ENCODE measurements at places on chromosomes 13 and 19.

- no peak for DNase-seq
Observed at GRCh38 chr19:47156861-47157430, 26.3 kb downstream of the SAE1 start.

DNA sequence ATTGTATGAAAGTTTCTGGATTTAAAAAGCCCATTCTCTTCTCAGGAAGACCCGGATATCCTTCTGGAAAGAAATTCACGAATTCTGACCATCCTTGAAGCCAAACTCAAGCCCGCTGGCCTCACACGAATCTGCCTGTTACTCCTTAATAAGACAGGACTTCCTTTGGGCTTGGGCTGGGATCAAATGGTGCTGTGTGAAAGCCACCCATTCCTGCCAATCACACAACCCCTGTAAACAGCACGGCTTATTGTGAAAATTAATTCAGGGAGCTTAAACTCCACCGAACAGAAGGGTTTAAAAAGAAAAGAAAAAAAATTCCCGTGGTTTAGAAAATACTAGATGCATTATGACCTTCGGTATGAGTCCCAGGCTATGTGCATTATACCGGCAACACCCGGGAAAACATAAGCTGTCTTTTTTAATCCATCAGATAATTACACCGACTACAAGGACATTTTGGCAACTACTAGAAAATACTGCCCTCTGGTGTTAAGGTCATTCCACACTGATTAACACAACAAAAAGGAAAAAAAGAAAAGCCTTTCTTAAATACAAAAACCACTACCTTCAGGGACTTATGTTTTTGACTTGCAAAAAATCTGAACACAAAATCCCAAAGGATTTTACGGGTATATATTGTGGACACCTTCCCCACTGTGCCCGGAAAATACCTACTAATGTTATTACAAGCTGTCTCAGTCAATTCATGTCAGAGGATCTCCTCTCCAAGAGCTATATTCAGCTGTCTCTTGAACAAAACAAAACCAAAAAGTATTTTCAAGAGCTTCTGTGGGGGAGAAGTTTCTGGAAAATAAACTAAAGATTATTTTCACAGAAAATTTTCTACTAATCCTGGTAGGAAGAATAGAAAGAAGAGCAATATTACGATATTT is 76.0 kb upstream of the LSM14A start:
- DNase-seq: no peak

GRCh38 chr19:10921199-10921909 is 7.1 kb downstream of the YIPF2 start:
- no peak for DNase-seq

GRCh38 chr13:40648040-40648439 is 18.4 kb downstream of the FOXO1 start:
- DNase-seq: no peak

DNA sequence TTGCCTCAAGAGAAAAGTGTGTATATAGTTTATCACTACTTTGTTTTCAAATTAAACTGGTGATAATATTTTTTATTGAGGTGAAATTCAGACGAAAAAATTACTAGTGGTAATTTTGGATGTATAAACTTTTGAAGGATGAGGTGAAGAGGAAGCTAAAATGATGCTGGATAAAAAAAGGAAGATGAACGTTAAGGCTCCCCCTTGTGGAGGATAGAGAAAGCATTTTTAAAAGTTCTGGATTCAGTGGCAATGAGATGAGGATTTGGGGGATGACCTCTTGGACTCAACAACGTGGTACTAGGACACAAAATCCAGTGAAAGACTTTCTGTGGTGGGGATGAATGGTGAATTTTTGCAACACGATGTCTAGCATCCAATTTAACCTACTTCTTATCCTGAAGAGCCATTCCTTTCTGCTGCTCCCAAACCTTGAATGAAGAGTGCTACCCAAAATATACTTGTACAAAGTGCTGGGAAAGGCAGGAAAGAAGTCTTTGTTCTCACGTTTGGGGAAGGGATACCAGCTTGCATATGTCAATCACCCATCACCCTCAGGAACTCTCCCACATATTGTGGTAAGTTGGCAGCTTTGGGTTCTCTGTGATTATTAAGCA is 7.3 kb upstream of the SIGLEC5 start:
- no peak for DNase-seq

GRCh38 chr19:38513762-38514167 is 80.3 kb downstream of the RYR1 start:
- DNase-seq: no peak

GRCh38 chr13:93848247-93848646 is 621.6 kb downstream of the GPC6 start:
- DNase-seq: no peak

DNA sequence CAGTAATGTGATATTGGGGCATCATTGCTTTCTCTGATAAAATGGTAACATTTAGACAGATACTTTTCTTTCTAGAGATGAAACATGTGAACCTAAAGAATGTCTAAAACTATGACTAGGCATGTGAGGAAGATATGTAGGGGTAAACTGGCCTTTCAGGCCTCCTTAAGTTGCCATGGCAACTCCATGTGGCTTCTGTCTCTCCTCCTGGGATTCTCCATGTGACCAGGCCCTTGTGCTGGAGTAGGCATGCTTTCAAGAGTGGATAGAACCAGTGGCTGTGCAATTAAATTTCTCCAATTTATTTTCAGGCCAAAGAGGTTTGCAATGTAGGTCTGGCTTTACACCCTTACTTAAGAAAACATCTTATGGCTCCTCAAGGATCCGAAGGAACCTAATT is 130.8 kb downstream of the OLFM4 start:
- DNase-seq: no peak

- DNase-seq: no peak
Observed at GRCh38 chr13:103935117-103935516, 868.9 kb upstream of the SLC10A2 start.

DNA sequence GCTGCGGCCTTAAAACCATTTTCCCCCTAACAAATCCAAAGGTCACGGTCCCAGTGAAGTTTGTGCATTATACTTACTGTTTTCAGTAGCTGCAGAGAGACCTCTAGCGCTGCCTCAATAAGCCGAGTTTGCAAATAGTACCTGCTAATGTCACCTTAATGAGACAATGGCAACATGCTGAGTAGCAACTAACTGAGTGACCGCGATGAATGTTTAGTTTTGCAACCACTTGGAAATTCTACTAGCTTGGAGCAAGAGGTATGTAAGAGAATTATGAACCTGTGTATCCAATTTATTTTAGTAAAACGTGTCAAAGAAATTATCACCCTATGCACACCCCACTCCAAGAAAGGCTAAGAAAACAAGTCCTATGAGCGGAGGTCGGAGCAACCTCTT is 1.2 kb downstream of the KPNA3 start:
- DNase-seq: peak; percentile 70

All from thymus (tissue), 14 donors.